ENCODE measurements at places on chromosomes 4 and X. TPM values are rescaled to one million over a fixed set of nuclear protein-coding genes. Genes with fewer than 3 reads are reported as not detected.
A peak's percentile ranks its signal among the peaks of the same experiment; 100 is the strongest.

Gene RAB33A
- total RNA-seq: 0.35 TPM

Gene KCTD8
- not detected for total RNA-seq

DNA sequence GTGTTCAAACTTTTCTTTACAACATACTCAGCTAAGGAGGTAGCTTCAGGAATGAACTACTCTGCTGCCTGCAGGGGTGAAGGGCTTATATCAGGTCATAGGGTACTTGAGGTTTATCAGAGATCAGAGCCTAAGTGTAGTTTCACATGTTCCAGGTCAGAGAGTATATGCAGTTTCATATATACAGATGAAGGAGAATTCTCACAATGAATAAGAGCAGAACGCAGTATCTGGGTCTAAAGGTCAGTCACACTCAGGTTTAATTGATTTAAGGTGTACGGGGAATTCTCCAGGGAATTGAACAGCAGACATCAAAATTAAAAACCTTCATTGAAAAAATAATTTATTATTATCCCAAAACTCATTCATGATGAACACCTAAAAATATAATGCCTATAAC, 700.6 kb downstream of the TECRL start:
- no peak overlapping the region for H3K27ac ChIP-seq
- no peaks in the 10 kb centered on the region for H3K4me1 ChIP-seq
- H3K27me3 ChIP-seq: no peaks in the 10 kb centered on the region
- H3K36me3 ChIP-seq: no peaks in the 10 kb centered on the region
- DNase-seq: no peak
- H3K4me3 ChIP-seq: no peak overlapping the region

DNA sequence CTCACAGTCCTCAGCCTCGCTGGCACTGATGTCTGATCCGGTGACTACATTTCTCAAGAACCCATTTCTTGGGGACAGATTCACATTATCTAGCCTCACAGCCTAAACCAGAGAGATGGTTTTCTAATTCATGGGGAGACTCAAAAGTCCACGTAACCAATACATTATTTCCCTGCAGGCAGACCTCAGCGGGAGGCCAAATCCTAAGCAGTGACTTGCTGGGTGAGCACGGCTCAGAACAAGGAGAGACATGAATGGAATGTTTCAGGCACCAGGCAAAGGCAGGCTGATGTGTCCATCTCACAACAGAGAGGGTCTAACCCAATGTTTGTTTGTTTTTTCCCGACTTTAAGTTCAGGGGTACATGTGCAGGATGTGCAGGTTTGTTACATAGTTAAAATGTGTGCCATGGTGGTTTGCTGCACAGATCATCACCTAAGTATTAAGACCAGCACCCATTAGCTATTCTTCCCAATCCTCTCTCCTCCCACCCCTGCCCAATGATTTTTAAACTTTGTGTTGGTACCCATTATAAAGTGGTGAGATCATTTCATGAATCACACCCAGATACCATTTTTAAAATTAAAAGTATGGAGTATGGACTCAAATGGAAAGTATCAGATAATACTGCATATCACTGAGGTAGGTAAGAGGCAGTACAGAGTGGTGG, 53.3 kb downstream of the SCD5 start:
- no peak overlapping the region for H3K4me3 ChIP-seq
- no peak overlapping the region for H3K27ac ChIP-seq
- no peaks in the 10 kb centered on the region for H3K36me3 ChIP-seq

GRCh38 chr4:142406499-142406835, 439.6 kb downstream of the INPP4B start:
- H3K4me3 ChIP-seq: no peak overlapping the region
- H3K36me3 ChIP-seq: no peaks in the 10 kb centered on the region
- H3K4me1 ChIP-seq: peaks cover 9% of the 10 kb centered on the region
- DNase-seq: no peak
- no peak overlapping the region for H3K27ac ChIP-seq

- peaks cover 42% of the 10 kb centered on the region for H3K4me1 ChIP-seq
- peak overlapping the region; percentile 17 for H3K4me3 ChIP-seq
- H3K27ac ChIP-seq: peak overlapping the region; percentile 96
- DNase-seq: peak; percentile 25
- no peaks in the 10 kb centered on the region for H3K27me3 ChIP-seq
Observed at GRCh38 chr4:142567620-142568451, 278.3 kb downstream of the INPP4B start.

Measured in Caco-2 (cell line).